ENCODE measurements at places on chromosomes 6 and 20.

- DNase-seq = peak; percentile 59
Observed at GRCh38 chr20:38290829-38291814, 12.8 kb upstream of the BPI start.

GRCh38 chr20:25301357-25301920 is 53.6 kb downstream of the PYGB start:
- no peak for DNase-seq

DNA sequence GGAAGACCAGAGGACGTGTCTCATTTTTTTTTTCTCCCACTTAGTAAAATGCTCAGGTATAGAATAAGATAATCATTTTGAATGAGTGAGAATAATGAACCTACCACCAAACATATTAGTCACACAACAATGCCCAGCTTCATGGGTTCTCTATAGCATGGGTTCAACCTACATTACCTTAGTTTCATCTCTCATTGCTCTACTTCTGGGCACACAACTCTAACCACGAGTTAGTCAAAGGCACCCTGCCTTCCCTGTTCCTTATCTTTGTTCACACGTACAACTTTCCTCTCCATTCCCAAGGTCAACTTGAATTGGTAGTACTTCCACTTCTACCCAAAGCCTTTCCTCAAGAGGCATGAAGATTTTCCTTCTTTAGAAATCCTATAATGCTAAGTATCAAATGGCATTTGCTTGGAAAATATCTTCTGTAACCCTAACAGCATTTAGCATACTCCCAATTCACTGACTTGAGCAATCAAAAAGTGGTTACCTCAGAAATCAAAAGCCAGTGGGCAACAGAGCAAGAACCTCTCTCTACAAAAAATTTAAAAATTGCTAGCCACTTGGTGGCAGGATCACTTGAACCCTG is 20.9 kb downstream of the DEK start:
- no peak for DNase-seq

GRCh38 chr6:39610221-39610620 is 115.0 kb downstream of the KIF6 start:
- no peak for DNase-seq

- DNase-seq = no peak
Observed at GRCh38 chr20:38098952-38099351, 65.4 kb downstream of the RPRD1B start.

DNA sequence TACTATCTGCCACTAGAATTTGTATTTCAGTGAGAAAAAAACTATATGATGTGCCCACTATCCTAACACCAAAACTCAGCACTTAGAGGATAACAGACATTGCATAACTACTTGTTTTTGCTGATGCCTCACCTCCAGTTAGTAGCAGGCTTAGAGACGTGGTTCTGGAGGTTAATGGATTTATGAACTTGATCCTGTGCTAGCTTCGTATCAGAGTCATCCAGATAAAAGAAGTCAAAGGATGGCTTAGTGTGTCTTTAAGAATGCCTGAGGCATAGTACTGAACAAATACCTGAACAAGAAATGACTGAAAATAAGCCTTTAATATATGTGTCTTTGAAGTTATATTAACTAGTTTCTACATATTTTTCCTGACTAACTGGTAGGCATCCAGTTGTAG is 414.9 kb upstream of the PTCHD4 start:
- DNase-seq = no peak
